ENCODE measurements at places on chromosomes 2 and 18. TPM values are rescaled to one million over a fixed set of nuclear protein-coding genes. Genes with fewer than 3 reads are reported as not detected.
A peak's percentile ranks its signal among the peaks of the same experiment; 100 is the strongest.

The COPS9 gene
- 75.5 TPM for total RNA-seq

DNA sequence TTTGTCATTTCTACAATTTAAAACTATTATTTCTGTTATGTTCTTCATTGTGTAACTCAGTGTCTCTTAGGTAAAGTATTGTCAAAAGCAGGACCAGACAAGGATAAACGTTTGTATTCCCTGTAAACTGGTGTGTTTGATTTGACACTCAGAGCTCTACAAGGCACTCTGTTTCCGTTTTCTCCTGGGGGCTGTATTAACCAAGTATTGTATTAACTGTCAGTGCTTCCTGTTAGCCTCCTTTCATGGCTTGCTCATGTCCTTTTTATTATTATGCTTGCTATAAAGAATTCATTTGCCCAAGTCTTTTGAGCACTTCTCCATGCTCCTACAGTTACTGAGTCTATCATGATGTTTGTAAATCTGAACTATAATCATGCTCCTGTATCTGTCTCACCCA is 323.7 kb downstream of the LPIN1 start:
- no peak for DNase-seq

- DNase-seq = peak; percentile 27
Observed at GRCh38 chr2:137947728-137948336, 16.4 kb upstream of the HNMT start.

- no peak for DNase-seq
Observed at GRCh38 chr2:196380575-196380974, 209.2 kb upstream of the STK17B start.

DNA sequence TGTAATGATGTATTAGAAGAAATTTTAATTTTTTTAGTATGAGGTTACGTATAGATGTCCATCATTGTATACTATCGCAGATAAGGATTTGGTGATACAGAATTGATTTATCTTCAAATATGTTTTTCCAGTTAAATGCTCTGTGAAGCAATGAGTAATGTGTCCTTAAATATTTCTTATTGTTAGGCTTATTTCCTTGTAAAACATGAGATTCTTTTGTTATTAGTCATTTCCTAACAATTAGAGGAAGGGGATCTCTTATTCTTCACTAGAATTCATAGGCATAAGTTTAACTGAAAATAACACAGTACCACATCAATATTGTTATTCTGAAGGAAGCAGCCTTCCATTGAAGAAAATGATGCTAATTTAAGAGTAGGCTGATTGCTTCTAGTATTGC is 15.5 kb upstream of the OTX1 start:
- no peak for DNase-seq
